Hypothalamus (tissue), 51 donors: ENCODE measurements at places on chromosomes 5 and 9.

DNA sequence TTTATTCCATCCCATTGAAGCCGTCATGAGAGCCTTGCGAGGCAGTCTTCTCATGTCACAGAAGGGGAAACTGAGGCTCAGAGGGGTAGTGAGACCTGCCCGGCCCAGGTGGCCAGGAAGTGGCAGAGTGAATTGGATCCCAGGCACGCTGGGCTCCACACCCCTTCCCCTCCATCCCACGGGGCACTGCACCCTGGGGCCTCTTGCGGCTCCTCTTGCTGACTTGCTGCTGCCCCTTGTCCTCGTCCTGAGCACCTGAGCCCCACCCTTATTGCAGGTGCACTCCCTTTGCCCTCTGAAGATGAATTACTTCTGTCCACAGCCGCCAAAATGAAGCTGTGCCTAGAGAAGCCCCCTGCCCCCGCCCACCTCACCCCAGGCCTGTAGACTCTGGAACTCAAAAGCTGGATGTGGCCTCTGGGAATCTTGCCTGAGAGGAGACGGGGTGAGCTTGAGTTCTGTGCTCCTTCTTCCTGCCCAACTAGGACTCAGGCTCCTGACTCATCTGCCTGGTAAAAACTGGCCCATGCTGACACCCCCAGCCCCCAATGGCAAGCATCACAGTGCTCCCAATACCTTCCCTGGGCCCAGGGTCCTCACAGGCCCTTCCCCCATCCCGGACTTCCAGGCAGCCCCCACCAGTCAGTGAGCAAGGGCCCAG is 6.4 kb downstream of the NEURL1B start:
- DNase-seq = no peak

DNA sequence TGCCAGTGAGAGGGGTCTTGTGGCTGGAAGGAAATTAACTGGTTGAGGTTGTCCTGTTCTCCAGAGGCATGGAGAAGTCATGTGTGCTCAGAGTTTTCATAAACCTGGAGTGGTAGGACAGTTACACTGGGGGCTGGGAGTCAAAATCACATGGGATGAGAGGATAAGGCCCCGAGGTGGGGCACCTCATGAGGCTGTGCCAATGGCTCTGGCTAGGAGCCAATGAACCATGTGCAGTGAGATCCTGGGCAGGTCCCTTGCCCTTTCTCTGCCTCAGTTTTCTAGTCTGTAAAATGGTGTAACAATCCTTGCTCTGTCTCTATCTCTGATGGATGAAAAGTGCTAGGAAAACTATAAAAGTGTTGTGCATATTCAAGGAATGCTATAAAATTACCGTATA is 7.0 kb upstream of the SYNPO start:
- no peak for DNase-seq

- no peak for DNase-seq
Measured at GRCh38 chr5:8418049-8418426, 549.1 kb downstream of the MTRR start.

DNA sequence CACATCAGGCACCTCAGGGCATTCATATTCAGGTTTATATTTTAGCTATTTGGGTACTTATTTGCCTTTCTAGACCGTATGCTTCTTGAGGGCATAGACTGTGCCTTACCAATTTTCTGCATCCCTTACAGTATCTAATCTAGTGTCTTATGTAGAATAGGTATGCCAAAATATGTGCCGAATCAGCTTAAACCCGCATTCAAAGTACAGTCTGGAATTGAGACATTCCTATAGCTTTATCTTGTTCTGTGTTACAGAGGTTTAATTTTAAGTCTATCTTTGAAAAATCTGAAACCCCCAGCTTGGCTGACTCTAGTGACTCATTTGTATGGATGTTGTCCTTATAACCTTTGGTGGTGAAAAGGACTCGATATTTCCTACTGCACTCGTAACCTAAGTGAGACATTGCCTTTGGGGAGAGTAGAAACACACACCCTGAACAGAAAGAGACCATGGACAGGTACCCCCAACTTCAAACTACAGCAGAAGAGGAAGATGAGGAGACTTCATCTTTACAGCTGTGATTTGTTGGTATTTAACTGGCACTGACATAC is 27.0 kb upstream of the TMOD1 start:
- DNase-seq = no peak

DNA sequence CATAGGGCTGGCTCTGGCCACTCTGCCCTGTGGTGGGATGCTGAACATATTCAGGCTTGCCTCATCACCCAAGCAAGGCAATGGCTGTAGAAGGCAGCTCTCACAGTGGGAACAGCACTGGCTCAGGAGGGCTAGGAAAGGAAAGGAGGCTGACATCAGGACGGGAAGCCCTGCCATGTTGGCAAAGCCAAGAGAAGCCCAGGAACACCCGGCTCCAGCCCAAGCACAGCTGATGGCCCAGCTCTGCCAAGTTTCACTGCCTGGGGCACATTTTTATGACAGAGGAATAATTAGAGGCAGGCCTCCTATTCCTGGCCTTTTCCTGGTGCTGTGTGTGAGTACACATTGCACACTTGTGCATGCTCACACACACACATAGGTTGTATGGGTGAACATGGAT is 163.6 kb upstream of the SMIM23 start:
- no peak for DNase-seq

DNA sequence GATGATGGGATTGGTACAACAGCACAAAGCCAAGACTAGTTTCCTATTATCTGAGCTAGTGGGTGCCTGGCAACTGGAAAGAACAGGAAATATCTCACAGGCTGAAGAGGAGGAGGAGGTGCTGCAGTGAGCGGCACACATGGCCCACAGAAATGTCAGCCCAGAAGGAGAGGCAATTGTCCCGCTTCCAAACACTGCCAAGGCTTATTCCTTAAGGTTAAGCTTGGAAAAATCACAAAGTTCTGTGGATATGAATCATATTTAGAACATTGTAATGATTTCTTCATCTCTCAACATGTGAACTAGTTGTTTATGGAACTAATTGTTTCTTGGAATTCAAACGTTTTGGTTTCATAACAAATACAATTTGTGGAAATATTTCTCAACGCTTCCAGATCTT is 1019.5 kb upstream of the SEMA6A start:
- DNase-seq = no peak

DNA sequence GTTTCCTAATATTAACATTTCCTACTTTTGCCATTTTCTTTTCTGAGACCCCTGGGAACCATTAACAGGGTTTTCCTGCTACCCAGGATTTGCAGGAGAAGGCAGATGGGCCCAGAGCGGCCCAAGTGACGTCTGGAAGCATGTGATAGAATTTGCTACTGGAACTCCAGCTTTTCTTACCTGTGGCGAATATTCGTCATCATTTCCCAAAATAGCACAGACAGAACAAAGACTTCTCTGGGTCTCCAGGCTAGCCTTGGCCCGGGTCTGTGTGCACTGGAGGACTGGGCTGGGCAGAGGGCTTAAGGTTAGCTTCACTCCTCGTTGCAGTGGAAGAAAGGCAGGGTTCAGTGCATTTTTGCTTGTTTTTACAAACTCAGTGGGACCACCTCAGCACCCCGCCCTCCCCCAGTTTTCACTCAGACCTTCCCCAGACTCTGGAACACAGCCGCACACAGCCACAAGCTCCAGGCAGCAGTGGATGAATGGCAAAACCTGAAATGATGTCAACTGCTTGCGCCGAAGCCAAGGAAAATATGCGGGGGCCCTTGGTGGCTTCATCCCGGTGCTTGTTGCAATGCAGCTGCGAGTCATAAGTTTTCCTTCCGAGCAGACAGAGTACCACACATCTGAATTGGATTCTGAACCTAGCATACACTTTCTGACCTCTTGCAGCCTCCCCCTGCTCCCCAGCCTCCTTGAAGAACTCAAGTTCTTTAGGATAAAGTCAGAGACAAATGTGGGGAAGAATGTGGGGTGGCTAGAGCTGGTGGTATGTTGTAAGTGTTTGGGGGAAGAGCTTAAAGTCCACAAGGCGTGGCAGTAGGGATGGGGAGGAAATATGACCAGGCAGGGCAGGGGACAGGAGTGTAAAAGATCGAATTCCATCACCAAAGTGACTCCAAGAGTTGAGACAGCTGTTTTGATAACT is 586.0 kb downstream of the CCDC171 start:
- no peak for DNase-seq

GRCh38 chr5:38551030-38552017 is 5.1 kb downstream of the LIFR start:
- DNase-seq = no peak

- DNase-seq = no peak
Measured at GRCh38 chr9:98402019-98402840, 146.8 kb upstream of the TBC1D2 start.

DNA sequence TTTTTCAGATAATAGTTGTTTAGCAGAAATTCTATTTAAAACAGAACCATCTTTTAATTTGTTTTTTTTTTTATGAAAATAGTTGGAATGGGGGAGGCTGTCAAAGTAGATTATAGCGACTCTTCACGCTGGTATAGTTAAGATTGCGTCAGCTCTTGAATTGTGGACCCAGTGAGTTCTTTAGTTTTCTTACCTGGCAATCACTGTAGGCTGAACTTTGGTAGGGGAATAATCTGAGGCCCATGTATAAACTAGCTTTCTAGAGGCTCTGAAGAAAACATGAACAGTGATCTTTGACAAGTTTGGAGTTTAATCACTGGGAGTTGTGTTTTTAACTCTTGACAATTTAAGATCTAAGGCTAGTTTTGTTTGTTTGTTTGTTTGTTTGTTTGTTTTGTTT is 80.8 kb downstream of the CD180 start:
- no peak for DNase-seq

GRCh38 chr5:84585218-84585617 is 200.5 kb upstream of the EDIL3 start:
- no peak for DNase-seq

DNA sequence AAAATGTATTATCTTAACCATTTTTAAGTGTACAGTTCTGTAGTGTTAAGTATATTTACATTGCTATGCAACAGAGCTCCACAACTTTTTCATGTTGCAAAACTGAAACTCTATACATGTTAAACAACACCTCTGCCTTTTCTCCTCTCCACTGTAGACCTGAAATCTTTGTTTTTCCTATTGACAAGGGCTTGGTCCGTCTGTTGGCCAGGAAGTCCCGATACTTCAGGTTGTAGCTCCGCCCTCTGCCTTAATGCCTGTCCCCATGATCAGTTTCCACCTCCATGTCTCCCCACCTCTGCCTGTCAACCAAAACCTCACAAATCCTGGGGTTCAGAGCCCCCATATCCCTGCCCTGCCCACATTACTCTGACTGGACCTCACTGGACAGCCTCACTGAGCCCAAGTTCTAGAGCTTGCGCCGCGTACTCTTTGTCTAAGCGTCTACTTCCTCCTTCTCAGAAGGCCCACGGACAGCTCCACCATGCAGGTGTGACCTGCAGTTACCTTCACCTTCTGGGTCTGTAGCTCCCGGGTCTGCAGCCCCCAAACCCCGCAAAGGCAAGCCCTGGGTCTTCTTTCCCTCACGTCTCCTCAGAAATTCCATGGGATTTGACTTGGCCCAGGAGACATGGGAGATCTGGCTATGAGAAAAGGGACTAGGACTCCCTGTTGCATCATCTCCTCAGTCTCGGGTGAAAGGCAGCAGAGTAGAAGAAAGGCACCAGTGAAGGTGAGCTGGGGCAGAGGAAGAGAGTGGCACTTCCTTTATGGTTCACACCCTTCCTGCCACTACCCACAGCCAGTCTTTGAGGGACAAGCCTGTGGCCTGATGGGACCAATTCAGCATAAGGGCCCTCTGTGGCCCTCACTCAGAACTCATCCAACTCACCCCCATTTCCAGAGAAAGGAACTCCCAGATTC is 8.0 kb downstream of the GLIPR2 start:
- no peak for DNase-seq

DNA sequence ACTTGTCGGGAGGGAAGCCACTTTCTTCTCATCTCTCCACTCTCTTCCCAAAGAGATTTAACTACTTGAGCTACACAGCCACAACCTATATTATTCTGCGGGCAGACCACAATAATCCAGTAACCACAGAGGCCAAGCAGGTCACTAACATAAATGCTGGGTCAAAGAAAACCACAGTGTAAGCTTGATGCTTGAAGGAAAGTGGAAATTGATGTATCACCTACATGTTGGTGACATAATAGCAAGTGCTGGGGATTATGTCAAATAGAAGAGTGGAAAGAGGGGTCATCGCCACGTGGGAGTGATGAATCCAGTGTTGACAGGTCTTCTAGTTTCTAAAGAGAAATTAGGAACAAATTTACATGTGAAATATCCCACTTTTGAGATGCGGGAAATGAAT is 40.9 kb downstream of the RFK start:
- no peak for DNase-seq

DNA sequence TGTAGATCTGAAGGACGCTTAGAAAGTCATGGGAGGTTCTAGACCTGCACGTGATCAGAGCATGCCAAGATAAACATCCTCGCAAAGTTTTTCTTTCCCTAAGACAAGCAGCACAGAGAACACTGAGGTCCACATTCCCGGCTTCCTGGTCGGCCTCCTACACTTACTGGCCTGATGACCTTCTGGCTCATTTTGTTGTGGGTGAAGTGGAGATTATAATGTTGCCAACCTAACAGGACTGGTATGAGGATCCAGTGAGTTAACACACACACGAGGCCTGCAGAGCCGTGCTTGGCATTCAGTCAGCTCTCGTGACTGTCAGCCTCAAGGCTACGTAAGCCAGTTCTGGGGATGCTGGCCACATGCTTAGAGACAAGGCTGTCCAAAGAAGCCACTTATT is 186.0 kb downstream of the TENT4A start:
- no peak for DNase-seq

DNA sequence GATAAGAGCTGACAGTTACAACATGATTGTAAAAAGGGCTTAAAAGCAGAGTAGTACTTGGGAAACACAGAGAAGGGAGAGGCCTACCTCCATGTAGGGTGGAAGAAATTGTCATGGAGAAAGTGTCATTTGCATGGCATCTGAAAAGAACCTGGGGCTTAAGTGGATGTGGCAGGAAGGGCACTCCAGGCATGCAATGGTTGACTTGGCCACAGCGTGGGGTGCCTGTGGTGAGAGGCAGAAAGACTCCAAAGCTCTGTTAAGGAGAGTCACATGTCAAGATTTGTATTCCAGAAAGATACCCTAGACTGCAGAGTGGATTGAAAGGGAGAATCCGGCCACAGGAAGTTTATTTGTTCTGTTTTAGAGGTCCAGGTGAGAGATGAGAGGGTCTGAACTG is 2.4 kb downstream of the POLR3G start:
- no peak for DNase-seq

- no peak for DNase-seq
Measured at GRCh38 chr9:117677572-117677971, 26.6 kb upstream of the TLR4 start.

DNA sequence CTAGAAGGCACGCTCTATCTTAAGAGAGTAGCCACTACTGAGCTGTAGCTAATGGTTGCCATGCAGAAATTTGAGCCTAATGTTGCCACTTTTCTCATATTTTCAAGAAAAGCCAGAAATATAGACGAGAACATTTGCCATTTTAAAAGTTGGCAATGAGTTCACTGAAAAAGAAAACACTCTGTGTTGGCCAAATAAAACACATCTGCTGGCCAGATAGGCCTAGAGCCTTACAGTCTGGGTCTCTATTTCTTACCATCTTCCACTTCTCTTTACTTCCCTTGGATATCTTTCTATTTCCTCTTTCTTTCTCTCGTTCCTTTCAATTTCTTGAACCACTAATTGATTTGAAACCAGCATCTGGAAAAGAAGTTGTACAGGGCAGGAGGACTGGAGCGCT is 36.6 kb upstream of the VCAN start:
- DNase-seq = no peak
